Hepatocyte (in vitro differentiated cells): ENCODE measurements at places on chromosomes 3 and 15.

DNA sequence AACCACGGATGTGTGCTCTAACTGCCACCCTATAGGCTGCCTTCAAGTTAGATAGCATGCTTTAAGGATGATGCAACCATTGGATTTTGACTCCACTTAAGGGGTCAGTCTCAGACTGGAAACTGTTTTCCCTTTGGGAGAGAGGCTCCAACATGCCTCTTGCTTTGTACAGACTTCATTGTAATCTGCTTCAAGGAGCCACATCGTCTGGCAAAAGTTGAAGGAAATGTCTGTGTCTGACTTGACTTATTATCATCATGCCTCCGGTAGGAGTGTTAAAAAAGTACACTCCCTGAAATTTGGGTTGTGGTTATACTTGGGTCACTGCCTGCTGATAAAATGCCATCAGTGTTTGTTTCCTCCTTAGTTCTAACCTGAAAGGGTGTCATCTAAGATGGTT, 245.4 kb upstream of the CDIN1 start:
- no peak for DNase-seq

GRCh38 chr15:91946075-91946474, 92.6 kb downstream of the SLCO3A1 start:
- DNase-seq = no peak

DNA sequence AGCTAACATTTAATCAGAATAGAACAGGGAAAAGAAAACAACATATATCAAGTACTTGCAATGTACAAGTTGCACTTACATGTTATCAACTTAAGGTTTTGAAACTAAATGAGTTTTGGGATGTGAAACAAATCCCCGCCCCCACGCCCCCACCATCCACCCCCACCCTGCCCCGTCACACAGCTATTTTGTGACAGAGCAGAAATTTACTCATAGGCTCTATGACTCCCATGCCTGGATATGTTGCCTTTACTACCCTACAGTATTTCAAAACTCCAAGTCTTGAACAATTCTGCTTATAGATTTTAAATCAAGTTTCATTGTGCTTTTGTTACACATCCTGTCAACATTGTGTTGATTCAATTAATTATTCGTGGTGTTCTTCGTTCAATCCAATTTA, 18.1 kb upstream of the IL1RAP start:
- DNase-seq = no peak

- DNase-seq = no peak
Observed at GRCh38 chr3:116001151-116001621, 377.9 kb downstream of the GAP43 start.

DNA sequence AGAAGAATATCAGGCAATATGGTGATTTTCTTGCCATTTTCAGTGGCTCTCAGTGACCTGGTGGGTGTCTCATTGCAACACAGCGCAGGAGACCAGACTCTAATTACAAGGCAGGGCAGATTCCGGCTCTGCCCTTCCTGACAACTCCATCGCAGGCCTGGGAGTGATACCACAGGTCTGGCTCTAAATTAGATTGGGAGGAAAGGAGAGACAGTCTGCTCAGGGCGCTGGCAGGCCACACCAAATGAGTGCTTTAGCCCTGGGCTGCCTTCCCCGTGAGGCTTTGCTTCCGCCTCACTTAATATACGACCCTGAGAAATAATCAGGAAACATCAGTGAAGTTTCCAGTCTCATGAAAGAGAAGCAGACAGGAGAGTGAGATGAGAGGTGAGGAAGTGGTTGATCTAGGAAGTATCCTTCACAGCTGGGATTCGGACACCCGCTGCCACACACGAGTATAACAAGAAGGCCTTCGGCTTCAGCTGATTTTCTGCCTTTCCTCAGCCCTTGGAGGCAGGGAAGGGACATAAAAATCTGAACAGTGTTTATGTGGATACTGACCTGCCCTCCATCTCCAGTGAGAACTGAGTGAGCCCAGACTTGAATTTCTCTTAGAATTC, 73.7 kb upstream of the PROK2 start:
- DNase-seq = no peak

DNA sequence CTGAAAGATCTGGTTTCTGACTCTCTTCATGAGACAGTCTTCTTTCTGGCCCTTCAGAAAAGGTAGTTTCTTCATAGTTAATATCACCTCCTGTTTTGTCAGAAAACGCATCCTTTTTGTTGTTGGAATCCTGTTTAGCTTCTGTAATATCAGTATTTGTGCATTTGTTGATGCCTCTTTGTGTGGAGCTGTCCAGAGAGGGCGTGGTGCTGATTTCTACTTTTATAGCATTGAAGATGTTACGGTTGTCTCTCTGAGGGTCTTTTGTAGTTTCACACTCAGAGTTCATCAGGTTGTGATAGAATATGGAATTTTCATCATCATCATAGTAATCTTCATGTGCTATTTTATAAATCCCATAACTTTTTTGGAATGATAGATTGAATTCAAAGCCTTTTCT, 8.9 kb downstream of the GPR149 start:
- DNase-seq = peak; percentile 45

- DNase-seq = peak; percentile 98
Observed at GRCh38 chr15:75450307-75451201, 936 bp downstream of the SIN3A start.

DNA sequence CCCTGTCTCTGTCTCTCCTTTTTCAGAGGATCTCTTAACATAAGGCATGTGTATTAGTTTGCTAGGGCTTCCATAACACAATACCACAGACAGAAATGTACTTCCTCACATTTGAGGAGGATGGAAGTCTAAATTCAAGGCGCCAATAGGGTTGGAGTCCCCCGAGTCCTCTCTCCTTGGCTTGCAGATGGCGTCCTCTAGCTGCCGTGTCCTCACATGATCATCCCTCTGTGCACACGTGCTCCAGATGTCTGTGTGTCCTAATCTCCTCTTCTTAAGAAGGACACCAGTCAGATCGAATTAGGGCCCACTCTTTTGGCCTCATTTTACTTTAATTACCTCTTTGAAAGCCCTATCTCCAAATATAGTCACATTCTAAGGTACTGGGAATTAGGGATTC, 23.0 kb upstream of the BFSP2 start:
- no peak for DNase-seq

- DNase-seq = peak; percentile 50
Observed at GRCh38 chr3:159813822-159814531, 174.7 kb upstream of the IL12A start.

GRCh38 chr3:134601539-134602439, 49.0 kb downstream of the KY start:
- DNase-seq = peak; percentile 90

GRCh38 chr15:52804526-52805081, 14.5 kb upstream of the ONECUT1 start:
- no peak for DNase-seq

DNA sequence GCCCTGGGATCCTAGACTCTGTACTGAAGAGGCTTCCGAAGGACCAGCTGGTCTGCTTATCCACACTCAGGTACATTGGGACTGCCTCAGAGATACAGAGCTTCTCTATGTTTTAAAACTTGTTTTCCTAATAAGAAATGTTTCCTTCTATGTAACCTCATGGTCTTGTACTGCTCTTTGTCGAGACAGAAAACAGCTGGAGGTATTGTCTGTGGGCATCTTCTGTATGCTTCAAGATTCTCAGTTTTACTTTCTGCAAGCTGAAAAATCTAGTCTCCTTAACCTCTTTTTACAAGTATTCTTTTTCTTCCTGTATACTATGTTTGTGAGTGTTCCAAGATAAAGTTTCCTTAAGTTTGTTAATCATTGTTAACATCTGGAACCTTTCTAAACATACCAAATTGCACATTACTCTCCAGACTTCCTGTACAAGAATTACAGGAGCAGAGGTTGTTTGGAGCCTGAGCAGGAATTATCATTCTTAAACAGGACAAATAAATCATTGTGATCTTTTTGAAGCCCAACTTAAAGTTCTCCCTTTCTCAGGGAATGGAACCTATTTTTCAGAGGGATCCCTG, 358.3 kb upstream of the CFAP20DC start:
- DNase-seq = no peak

DNA sequence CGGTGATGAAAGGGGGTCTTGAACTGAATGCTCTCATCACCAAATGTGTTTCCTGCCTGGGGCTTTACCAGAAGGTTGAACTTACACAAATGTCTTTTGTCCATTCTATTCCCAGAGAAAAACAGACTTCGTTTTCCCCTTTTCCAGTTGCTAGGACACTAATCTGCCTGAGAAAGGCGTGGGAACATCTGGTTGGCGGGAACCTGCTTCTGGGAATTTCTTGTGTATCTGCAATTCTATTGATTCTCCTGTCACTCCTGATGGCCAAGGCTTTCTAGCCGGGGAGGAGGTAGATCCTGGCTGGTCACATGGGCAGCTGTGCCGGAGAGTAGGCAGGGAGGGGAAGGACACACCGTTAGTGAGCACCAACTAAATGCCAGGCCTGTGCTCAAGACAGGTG, 31.1 kb upstream of the CCDC174 start:
- DNase-seq = no peak

DNA sequence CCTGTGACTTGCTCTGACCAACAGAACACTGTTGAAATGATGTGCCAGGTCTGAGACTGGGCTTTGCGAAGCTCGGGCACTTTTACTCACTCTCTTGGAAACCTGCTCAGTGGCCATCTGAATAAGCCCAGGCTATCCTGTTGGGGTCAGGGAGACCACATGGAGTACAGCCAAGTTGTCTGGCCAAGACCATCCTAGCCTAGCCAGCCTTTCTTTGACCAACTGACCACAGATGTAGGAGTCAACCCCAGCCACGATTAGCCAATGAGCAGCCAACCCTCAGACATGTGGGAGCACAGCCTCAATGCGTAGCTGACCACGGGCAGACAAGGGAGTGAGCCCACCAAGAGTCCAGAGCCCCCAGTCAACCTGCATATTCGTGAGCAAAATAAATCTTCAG, 26.1 kb downstream of the CCR9 start:
- no peak for DNase-seq

- DNase-seq = no peak
Observed at GRCh38 chr3:72210261-72210660, 425.3 kb upstream of the PROK2 start.

DNA sequence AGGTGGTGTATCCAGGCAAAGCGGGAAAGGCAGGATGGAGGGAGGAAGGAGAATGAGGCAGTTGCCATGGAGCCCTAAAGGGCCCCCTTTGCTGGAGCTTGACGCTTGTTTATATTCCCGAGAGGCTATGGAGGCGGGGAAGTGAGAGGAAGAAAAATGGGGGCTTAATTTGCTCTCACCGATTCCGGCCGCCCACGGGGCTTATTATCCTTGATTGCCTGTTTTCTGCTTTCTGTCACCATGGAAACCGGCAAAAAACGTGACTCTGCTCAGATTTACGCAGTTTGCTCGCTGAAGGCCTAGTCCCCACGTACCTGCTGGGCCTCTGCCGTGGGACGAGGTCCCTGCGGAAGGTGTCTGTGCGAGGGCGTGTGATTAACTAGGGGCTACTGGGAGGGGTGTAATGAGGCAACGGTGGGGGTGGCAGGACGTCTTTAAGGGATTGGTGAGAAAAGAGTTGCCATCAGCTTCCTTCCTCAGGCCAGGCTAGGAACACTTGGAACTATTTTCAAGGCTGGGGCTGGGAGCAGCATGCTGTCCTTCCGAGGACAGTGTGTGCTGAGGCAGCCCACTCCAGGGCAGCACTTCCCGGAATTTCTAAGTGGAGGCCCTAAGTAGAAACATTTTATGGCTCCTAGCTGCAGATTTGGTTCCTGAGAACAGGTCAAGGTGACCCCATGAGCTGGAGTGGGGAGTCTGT, 110.8 kb upstream of the NDN start:
- no peak for DNase-seq

- DNase-seq = peak; percentile 52
Observed at GRCh38 chr15:50906954-50907600, 1.4 kb upstream of the AP4E1 start.

GRCh38 chr3:118447339-118447738, 587.3 kb downstream of the IGSF11 start:
- no peak for DNase-seq

GRCh38 chr3:3027976-3028567, 82.1 kb downstream of the IL5RA start:
- no peak for DNase-seq

DNA sequence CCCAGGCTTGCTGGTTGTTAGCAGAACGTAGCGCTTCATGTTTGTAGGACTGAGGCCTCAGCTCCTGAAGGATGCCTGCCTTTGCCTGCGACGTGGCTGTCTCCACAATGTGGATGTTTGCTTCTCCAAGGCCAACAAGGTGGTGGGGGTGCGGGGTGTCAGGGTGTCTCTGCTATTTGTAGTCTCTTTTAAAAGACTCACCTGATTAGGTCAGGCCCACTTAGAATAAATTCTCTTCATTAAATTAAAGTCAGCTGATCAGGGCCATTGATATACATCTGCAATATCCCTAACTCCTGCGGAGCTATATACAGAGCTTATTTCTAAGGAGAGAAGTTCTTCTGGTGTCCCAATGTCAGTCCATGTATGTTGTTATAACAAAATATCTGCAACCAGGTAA, 44.8 kb downstream of the PTPRG start:
- DNase-seq = no peak

DNA sequence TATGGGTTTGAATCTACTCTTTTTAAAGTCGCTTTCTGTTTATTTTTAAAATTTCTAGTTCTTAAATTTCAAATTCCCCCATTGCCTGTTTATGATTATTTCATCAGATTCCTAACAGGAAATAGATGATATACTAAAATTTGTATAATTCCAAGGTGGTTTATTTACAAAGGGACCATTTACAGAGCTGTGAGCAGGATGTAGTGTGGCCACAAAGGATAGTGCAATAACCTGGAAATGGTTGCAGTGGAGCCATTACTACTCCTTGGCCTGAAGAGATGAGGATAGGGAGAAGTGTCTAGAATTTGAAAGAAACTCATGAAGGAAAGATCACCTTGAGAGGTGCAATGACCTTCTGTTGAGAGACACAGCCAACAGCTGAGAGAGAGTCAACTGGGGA, 58.5 kb upstream of the AP4E1 start:
- no peak for DNase-seq

DNA sequence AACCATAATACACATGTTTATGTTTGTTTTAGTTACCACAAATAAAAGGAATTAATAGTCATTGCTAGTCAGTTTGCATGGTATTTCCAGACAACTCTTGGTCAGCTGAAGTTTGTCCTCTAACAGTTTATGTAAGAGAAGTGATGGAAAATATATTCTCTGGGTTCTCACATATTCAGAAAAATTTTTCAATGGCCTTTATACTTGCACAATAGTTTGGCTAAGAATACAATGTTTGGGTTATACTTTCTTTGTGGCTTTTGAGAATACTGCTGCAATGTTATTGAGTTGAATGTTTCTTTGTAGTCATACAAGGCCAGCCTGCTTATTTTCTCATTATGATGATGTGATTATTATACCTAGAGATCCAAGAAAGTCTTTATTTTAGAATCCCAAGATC, 133.9 kb downstream of the RAP2B start:
- DNase-seq = no peak
